Stimulated activated CD8-positive, alpha-beta memory T cell treated with anti-CD3 and anti-CD28 coated beads, Interleukin-4, amount 100 ng/mL, for 1 hour (primary cell): ENCODE measurements at places on chromosomes 2 and 18.

DNA sequence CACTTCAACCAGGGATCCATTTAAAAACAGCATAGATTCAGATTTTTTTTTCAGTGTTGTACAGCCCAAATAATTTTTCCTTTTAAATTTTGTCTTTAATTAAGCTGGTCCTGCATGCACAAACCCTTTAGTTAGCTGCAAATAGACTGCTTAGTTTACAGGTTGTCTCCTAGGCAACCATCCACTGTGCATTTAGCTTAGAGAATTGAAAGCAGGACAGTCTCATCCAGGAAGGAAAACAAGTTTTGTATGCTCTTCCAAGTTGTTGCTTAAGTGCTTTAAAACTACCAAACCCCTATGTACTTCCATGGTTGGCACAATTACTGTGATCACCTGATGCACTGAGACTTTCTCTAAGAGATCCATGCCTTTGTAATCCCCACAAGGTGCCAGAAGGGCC is at the start of gene MAP3K19:
Gene MAP3K19 (minus strand): TSS at position 148 of the 400 bp plus-strand sequence. CDS start 22,800 bp downstream, outside the sequence.
- no peak for DNase-seq

DNA sequence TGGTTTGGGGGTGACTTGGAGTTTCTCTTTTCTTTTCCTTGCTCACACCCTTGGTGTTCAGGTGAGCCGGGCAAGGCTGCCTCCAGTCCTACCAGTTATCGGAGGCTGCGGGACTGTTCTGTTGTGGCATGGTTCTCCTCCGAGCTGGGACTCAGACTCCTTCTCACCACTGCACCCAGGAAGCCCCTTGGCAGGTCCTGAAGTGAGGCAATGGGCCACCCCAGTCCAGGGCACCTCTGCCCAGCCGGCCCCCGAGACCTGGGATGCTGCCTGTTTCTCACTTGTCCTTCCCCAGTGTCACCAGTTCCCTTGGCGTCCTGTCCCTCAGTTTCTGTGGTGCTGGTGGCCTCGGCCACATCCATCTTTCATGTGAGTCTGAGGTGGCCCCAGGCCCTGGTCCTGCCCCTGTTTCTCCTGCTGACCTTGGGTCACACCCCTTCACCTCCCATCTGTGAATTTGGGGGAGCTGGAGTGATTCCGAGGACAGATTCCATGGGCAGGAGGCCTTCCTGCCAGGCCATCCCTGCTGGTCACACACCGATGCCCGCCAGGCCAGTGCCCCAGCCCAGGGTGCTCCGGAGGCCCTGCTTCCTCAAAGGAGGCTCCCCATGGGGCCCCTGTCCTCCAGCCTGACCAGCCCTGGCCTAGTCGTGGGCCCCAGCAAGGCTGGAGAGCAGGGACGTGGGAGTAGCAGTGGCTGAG is 6.6 kb upstream of the KLHL30 start:
- no peak for DNase-seq

- no peak for DNase-seq
These were observed 105.7 kb downstream of the TPO start for GRCh38 chr2:1518867-1519530.

GRCh38 chr18:21914739-21915319 is 174.2 kb downstream of the MIB1 start:
- no peak for DNase-seq

DNA sequence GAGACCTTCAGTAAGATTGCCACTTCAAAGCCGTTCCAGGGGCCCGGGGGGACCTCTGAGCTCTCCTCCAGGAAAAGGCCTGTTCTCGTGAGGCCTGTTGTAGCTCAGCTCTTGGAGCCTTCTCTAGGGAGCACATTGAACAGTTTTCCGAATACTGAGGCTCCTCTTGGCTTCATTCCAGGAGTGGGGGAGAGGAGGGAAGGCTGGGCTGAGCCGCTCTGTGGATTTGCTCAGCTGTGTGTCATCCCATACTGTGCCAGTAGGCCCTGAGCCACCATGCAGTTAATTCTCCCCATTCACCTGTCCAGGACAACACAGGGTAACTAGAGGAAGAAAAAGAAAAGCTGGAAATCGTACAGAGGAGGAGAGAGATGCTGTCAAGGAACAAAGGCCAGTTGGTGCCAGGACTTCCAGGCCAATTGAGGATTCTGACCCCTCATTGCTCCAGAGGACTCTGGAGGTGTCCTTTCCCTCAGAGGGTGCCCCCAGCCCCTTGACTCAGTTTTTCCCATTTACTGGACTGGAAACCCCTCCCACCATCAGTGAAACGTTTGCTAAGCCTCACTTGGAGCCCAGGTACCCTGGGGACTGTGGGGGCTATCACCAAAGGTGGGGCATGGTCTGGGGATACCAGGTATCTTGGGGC is 41.4 kb downstream of the HS1BP3 start:
- DNase-seq: no peak

GRCh38 chr2:160427629-160428404 is 65.8 kb downstream of the RBMS1 start:
- no peak for DNase-seq

GRCh38 chr2:25966531-25967270 is 15.6 kb downstream of the KIF3C start:
- no peak for DNase-seq

DNA sequence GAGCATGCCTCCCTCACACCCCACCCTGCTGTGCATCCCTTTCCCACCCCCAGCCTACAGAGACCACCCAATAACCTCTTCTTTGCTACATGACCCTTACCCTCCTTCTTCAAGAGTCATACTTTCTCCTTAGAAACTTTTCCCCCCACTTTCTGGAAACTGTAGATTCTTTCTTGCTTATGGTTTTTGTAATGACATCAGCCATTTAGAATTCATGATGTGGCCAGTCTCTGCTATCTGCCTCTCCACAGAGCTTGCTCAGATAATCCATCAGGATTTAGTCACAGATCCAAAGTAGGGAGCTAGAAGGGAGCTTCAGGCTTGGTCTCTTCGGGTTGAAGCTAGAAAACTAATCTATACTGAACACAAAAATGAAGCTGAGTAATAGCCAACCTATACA is 36.5 kb downstream of the GALM start:
- DNase-seq: no peak

DNA sequence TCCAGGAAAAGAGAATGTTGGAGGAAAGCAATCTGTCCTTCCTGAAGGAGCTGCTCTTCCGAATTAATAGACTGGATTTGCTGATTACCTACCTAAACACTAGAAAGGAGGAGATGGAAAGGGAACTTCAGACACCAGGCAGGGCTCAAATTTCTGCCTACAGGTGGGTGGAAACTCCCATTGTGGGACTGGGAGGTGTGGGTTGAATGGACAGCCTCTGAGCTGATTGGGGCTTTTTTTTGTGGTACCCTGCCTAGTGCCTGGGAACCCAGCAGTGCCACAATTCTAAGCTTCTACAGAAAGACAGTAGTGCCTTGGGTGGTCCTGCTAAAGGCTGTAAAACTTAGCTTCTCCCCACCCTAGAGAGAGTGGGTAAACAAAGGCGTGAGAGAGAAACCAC is 6.3 kb downstream of the CASP8 start:
- no peak for DNase-seq

DNA sequence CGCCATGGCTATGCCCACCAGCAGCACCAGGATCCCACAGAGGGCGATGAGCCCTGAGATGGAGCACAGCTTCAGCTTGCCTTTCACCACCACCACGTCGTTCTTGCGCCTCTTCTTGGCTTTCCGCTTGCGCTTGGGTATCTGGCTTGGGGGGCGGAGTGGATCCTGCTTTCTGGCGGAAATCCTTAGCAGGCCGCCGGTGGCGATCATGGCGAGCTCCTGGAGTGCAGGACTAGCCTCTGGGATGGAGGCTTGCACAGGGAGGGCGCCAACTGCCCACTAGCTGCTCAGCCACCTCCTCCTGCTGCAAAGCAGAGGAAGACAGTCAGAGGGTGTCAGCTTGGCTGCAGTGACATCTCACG is 3.5 kb downstream of the TMEM200C start:
- DNase-seq: no peak

GRCh38 chr2:237962432-237963084 is 4.3 kb upstream of the UBE2F start:
- no peak for DNase-seq

DNA sequence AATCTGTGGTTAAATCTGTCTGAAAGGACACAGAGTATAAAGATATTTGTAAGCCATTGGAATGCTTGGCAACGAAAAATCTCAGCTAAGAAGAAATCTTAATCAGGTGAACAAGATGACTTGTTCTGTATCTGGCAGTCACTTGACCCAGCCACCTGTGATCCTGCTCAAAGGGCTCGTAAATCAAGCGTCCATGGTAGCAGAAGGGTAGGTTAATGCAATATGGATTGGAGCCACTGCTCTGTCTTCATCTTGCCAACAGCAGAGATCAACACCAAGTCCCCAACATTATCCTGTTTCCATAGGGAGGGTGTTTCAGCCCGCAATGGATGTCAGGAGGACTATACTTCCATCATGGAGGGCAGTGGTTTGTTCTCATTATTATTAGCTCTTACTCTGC is 378.4 kb downstream of the CDH7 start:
- no peak for DNase-seq

- DNase-seq: no peak
These were observed 288.7 kb downstream of the LPIN1 start for GRCh38 chr2:12035029-12035720.

DNA sequence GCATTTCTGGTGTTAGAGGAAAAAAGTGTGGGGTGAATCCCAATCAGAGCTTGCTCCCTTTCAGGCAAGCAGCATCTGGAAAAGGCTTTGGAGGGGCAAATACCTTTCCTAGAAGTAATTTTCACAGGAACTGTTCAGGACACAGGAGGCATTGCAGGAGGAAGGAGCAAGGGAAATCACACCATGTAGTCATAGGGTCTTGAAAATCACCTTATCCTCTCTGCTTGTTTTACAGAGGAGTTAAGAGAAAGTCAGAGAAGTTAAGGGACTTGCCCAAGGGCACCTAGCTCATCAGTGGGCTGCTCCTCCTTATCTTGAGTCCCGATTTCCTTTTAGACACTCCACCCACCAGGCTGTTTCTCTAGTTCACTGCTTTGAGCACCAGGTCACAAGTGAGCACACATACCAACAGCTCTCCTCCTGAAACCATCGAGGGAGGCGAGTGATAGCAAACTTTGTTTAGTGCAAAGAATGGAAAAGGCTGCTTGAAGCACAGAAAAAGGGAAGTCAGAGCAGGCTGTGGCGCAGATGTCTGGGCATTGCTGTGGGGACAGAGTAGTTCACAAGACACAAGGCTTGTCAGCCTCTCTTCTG is 89.2 kb upstream of the CXCR4 start:
- DNase-seq: no peak

- no peak for DNase-seq
These were observed 32.8 kb downstream of the MYOM1 start for GRCh38 chr18:3186678-3187658.

- no peak for DNase-seq
These were observed 199.7 kb downstream of the TPGS2 start for GRCh38 chr18:36629138-36629530.

DNA sequence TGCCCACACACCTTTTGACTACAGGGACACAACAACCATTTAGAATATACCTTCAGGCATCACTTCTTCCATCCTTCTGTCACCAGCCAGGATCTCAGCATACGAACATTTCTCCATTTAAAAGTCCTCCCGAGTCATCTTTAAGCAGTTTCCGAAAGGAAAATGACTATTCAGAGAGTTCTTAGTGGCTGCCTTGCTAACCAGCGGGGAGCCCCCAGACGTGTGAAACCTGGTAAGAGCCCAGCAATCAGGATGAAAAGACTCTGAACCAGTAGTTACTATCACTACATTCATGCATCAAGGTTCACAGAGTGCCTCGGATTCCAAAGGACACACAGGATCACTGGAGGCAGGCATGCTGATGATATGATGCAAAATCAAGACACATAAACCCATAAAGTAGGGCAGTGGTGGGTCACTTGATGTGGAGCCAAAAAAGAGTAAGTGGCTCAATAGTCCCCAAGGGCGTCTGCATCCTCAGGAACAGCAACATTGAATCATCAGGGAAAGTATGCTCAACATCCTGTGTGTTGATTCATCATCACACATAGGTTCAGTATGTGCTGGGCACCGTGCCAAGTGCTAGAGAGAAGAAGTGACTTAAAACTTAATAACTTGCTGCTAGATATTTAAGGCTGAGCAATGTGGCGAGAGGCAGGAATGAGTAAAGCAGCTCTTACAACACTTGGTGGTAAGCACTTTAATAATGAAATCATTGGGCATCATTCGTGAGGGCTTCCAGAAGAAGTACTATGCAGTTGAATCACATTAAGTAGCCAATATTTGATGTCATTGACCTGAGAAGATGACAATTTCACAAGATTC is 4.4 kb downstream of the CCL20 start:
- no peak for DNase-seq

DNA sequence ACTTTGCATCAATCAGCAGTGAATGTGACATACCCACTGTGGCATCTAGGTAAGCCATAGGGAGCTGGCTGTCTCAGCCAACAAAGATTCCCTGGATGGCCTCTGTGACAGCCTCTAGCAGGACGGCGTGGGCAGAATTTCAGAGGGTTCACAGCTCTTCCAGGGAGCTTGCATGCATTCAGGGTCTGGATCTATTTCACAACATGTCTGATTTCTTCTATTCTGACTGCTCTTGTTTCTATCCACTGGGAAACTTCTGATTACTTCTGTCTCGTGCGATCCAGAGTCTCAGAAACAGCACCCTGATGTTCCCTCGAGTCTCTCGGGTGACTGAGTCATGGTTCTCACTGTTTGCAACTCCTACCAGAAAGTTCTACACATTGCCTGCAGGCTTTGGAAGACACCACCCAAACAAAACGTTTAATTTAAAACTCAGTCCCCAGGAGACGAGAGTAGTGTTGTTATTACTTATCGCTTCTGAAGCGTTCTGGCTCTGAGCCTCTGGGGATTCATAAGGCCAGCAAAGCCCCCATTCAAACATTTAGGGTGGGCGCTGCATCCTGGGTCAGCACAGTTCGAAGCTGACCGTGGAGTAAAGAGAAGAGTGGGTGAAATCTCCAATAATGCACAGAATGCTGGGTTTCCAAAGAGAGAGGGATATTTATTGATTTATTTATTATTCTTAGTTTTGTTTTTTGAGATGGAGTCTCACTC is 41.9 kb upstream of the ODC1 start:
- no peak for DNase-seq

- no peak for DNase-seq
These were observed 25.2 kb downstream of the NPPC start for GRCh38 chr2:231900972-231901371.

DNA sequence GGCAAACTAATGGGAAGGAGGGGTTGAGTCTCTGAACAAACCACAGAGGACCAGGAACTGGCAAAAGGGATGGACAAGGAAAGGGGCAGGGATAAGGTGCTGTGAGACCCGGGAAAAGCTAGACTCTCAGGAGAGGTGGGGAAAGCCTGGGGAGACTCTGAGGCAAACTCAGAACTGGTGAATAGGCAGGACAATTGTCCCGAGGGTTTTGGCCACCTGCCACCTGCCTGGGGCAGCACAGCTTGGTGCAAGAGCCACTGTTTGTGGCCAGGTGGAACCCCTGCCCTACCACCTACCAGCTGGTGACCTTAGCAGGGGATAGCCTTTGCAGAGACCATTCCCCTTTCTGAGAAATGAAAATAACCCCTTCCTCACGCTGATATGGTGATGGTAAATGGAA is 129.4 kb upstream of the ASB18 start:
- DNase-seq: no peak

GRCh38 chr18:49898421-49898820 is 85.1 kb upstream of the ACAA2 start:
- DNase-seq: peak; percentile 10
